ENCODE measurements at places on chromosomes 7 and 10.

GRCh38 chr10:31864834-31865518 is 63.7 kb downstream of the ARHGAP12 start:
- no peak for DNase-seq

DNA sequence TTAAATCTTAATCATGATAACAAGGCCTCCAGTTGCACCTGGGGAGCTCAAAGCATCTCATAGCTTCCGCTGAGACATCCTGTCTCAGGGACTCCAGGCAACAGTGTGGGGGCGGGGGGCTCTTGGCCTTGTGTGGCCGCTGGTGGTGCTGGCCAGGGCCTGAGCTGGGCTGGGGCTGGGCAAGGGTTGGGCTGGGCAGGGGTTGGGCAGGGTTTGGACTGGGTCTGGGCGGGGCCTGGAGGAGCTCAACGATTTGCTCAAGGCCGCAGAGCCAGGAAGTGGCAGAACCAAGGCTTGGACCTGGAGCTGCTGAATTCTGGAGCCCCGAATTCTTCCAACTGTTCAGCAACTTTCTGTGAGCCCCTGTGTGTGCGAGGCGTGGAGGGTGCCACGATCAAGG is 37.9 kb upstream of the PSMG3 start:
- no peak for DNase-seq

DNA sequence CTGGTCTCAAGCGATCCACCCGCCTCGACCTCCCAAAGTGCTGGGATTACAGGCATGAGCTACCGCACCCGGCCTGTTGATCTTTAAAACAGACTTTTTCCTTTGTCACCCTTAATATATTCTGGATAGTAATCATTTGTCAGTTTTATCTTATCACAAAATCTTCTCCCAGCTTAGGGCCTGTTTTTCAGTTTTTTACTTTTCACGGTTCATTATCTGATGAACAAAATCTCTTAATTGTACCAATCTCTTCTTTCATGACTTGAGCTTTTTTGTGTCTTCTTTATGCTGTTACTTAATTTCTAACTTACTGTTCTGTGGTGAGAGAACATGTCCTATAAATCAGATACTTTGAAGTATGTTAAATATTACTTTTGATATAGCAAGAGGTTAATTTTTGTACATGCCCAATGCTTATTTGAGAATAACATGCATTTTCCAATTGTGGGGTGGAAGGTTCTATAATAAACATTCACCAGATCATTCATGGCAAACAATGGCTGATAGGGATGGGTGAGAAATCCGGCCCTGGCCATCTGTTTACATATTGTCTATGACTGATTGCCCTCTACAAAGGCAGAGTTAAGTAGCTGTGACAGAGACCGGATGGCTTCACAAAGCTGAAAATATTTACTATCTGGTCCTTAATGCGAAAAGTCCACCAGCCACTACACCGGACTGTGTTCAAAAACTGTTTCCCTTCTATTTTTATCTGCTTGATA is 5.3 kb downstream of the PAPOLB start:
- no peak for DNase-seq

- DNase-seq, result no peak
These were observed 45.1 kb upstream of the OPTN start for GRCh38 chr10:13054844-13055243.

DNA sequence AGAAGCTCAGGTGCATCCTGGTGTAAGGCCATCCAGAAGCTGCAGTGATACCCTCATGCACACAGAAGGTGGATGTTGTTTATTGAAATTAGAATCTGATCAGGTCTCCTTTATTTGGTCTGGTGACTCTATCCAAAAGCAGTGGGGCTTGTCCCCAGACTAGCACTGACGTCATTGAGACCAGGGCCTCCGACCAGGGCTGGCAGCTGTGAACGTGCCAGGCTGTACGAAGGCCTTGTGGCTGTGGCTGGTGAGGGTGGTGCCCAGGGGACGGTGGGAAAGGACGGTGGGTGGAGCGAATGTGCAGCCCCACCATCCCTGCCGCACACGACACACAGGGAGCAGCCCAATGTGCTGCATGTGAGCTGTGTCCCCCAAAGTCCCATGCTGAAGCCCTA is 160.0 kb downstream of the ADARB2 start:
- no peak for DNase-seq

DNA sequence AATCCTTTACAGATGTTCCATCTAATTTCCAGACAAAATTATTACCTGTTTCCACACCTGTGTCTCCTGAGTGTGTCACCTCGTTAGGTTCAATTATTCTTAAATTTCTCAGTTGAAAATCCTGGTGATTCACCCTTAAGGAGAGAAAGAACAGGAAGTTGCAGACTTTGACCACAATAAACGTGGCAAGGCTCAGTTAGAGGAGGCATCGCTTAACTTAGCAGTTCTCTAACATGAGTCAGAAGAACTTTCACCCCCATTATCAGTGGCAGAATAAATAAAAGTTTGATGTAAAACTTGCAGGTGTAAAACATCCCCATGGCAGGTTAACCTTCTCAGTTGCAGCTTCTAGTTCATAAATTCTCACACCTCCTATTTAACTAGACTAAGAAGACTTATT is 8.3 kb downstream of the XPNPEP1 start:
- DNase-seq, result no peak

GRCh38 chr10:3172446-3173170 is at the start of gene PITRM1:
Gene PITRM1, minus strand, starts transcription at chr10:3172782. Its CDS starts 10 bp downstream, at chr10:3172772.
- DNase-seq, result peak; percentile 95

DNA sequence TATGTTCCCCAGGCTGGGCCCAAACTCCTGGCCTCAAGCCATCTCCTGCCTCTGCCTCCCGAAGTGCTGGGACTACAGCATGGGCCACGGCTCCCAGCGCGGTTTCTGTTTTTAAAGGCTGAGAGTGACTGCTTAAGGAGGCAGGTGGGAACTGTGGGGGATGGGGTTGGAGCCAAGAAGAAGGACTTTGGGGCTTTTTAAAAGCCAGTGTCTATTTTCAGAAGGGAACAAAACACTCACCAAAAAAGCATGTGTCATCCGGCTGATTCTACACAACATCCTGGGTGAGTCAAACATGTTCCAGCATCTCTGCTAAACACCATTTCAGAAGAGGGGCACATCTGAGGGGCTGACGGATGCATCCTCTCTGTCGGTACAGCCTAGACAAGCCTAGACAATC is 824.5 kb downstream of the TYW1 start:
- no peak for DNase-seq

DNA sequence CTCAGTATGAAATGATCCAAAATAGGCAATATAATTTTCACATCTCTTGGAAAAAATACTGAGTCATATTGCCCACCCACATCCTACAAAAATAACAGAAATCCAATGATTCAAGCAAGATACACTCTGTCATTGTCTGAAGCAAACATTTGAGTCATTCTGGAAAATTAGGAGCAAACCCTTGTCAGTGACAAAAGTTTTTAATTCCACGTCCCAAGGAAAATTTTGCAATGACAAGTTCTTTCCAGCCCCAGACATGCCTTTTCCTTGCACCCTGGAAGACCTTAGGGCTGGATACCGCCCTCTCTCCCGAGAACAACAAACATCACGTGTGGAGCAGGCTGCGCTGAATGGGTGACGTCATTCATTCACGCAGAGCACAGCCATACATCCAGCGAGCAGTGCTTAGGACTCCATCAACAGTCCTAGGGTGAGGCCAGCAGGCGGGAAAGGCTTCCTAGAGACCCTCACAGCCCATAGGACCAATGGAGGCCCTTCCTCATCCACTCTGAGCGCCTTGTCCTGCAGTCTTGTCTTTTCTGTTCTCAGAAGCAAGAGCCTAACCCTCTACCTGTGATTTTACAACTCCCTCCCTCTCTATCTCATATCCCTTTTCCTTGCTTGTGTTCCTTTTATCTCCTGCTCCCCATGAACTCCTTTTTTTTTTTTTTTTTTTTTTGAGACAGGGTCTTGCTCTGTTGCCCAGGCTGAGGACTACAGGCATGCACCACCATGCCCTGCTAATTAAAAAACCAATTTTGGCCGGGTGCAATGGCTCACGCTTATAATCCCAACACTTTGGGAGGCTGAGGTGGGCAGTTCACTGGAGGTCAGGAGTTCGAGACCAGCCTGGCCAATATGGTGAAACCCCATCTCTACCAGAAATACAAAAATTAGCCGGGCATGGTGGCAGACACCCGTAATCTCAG is 23.5 kb upstream of the KDM7A start:
- DNase-seq, result no peak

DNA sequence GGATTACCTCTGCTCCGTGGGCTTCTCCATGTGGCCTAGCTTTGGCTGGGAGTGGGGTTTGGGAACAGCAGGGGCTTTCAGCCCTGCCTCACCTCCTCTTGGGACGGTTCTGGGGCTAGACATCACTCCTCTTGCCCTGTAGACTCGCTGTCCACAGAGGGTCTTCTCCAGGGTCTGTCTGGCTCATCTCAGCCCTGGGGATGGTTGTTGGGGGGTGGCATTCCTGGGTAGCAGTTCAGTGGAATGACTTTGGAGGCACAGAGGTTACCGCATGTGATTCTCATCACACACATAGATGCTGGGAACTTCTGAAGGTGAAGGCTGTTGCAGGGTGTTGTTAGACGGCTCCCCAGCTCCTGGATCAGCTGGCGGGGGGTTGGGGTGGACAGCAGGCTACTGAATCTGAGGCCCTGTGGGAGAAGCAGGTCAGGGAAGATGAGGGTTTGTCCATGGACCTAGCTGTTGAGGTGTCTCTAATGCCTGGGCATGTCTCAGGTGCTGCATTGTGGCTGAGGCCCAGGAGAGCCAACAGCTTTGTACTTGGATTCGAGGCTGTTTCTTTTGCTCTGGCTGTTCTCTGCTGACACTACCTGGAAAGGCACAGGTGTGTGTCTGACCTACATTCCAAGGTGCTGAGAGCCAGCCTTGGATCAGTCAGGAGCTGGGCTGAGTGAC is 23.8 kb downstream of the RAMP3 start:
- DNase-seq, result no peak

GRCh38 chr7:4209126-4209525 is 473.0 kb upstream of the FOXK1 start:
- no peak for DNase-seq

- DNase-seq, result no peak
These were observed 6.1 kb downstream of the RBM20 start for GRCh38 chr10:110650265-110650668.

GRCh38 chr7:86963599-86964230 is 95.7 kb downstream of the ELAPOR2 start:
- no peak for DNase-seq

- DNase-seq, result no peak
These were observed 104.1 kb downstream of the PHF14 start for GRCh38 chr7:11077816-11078215.

DNA sequence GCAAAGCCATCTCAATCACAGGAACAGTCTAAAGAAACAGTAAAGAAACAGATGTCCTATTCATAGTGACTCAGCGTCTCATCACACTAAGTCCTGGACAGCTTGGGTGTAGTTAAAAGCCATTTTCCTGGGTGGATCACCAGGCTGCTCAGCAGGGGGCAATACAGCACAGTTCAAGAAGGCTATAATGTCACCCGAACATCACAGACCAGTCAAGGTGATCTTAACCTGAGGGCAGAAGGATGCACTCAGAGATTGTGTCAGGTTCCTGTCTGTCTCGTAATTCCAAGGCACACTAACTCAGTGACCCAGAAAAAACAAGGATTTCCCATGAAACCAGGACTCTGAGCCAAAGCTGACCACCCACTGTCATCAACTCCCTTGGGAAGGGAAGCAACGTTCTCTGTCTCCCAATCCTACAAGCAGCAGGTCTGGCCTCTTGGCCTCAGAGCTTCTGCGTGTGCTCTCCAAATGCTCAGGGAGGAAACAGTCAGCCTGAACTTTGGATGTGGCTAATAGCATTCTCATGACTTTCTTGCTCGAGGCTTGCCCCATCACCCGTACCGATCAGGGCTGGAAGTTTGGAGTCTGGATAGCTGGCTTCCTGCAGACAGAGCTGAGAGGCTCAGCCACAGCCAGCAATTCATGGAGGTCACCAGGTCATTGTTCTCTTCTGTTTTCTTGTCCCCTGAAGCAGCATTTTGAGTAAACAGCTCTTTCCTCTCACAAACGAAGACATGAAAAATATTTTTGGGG is 90.4 kb upstream of the FAM171A1 start:
- no peak for DNase-seq

GRCh38 chr10:131891196-131891928 is 9.4 kb upstream of the PPP2R2D start:
- no peak for DNase-seq

GRCh38 chr7:54843841-54844355 is 84.9 kb upstream of the SEC61G start:
- no peak for DNase-seq

DNA sequence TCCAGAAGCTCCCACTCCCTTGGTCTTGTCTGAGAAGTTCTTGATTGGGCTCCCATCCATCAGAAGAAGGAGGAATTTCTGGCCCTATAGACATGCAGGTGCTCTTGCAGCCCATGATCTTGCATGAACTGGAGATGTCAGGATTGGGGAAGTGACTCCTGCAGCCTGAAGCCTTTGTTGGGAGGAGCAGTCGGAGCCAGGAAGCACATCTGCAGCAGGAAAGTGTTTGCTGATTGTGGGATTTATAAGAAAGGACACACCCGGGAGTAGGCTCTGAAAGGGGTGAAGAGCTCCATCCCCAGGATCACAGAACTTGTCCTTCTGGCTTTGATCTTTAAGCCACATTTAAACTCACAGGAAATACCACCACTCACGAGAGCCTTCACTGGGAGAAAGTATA is 185.2 kb downstream of the DYNC1I1 start:
- DNase-seq, result no peak

DNA sequence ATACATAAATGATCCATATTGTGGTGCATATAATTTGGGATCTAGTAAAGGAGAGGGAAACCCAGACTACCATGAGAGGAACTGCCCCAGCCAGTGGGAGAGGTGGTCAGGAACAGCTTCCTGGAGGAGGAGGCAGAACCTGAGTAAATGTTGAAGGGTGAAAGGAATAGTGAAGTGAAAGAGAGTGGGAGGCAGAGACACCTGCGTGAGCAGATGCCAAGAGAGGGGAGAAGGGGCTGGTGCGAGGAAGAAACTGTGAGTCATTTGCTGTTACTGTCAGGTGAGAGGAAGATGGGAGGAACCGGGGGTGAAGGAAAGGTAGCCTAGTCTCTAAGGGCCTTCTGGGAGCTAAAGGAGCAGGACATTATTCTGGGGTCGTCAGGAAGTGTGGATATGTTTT is 294.8 kb downstream of the GRID1 start:
- no peak for DNase-seq

GRCh38 chr7:325051-325798 is 35.3 kb downstream of the FOXL3 start:
- no peak for DNase-seq

- no peak for DNase-seq
These were observed 873.8 kb downstream of the TYW1 start for GRCh38 chr7:67870396-67870795.

DNA sequence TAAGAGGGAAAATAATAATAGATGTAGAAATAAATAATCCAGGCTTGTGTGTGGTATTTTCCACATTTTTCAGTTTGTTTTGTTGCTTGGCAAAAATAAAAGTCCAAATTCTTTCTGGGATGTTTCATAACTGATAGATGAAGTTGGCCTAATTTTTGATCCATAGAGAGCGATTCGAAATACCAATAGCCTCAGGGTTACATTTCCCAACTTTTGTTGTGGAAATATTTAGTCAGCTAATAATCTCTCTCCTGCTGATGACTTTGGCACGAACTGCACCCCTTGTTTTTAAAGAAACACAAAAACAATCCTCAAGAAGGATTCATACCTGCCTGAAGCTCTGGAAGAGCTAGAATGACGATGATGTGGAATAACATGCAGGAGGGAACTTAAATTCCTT is 483.2 kb downstream of the ADRA2A start:
- DNase-seq, result no peak
